ENCODE measurements at places on chromosomes 4 and X.

- no peak for DNase-seq
Observed at GRCh38 chr4:188976644-188977115, 837.4 kb downstream of the TRIML1 start.

DNA sequence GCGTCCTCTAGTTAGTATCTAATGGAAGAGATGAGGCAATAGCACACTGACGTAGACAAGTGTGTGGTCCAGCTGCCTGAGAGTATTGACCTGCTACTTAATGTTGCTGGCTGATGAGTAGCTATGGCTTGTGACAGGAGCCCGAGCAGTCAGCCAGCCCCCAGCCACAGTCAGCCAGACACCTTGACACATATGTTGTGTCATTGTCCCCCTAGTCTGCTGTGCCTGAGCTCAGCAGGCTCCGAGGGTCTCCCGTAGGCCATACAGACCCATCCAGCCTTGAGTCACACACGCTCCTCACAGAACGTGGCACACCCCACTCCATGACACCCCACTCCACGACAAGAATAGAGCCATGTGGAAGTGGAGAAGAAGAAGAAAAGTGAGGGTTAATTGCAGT is 362.1 kb downstream of the UNC5C start:
- no peak for DNase-seq

- no peak for DNase-seq
Observed at GRCh38 chrX:134963041-134963440, 27.8 kb upstream of the SMIM10 start.

- no peak for DNase-seq
Observed at GRCh38 chr4:174483792-174484191, 38.5 kb downstream of the HPGD start.

DNA sequence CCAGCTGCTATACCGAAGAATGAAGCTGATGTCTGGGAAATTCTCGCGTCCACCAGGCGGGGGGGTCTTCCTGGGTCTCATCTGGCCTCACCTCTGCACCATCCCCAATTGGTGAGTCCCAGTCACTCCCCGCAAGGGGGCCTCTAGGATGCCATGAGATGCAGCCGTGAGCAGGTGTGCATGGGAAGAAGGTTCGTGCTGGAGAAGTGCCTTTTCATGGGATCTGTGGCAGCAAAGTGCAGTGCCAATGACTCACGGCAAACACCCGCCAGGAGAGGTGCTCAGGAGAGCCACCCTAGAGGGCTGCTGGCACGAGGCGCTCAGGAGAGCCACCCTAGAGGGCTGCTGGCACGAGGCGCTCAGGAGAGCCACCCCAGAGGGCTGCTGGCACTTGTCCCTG is 55.1 kb downstream of the CPZ start:
- no peak for DNase-seq

DNA sequence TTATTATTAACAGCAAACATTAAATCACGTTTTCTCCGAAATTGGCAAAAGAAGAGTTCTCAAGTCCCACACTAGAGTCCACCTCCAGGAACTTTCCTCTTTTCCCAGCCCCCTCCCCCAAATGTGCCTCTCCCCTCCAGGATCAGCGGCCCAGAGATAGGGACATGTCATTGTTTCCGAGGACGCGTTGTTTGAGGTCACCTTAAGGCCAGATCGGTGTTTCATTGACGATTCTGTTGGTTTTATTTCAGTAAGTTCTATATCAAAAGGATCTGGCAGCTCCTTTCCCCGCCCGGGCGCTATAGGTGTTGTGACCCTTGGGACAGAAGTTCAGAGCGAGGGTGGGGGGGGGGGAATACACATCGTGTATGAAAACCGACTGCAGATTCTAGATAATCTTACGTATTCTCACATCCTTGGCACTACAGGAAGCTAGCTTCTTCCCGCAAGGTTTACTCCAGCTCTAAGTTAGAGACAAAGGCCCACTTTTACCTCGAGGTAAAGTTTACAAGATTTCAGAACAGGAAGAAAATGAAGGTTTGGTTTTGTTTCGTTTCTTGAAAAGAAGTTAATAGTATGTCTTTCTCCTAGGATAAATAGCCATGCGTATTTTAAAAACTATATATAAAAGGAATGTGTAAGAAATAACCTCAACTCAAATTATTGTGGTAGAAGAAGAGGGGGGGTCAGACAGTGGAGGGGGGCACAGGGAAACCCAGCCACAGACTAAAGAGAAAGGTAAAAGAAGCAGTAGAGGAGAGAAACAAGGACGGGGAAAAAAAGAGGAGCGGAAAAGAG is 739 bp upstream of the MSX1 start:
- DNase-seq, result no peak

DNA sequence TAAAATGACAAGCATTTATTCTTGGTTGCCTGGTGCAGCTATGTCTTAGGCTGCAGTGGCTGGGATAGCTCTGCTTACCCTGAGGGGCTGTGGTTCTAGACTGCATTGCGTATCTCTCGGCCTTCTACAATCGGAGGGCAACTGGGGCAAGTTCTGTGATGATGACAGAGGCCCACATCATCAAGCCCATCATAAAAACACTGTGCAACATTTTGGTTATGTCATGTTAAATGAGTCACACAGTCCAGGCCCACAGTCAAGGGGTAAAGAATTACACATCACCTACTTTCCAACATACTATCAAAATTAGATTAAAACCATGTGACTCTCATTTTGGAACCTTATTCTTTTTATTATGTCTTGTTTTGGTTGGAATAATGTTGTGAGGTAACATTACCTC is 120.2 kb upstream of the GUCY1A1 start:
- DNase-seq, result no peak

GRCh38 chr4:35052546-35052945 is 1191.8 kb downstream of the ARAP2 start:
- DNase-seq, result no peak

GRCh38 chrX:104370089-104370488 is 115.4 kb upstream of the ESX1 start:
- DNase-seq, result no peak

DNA sequence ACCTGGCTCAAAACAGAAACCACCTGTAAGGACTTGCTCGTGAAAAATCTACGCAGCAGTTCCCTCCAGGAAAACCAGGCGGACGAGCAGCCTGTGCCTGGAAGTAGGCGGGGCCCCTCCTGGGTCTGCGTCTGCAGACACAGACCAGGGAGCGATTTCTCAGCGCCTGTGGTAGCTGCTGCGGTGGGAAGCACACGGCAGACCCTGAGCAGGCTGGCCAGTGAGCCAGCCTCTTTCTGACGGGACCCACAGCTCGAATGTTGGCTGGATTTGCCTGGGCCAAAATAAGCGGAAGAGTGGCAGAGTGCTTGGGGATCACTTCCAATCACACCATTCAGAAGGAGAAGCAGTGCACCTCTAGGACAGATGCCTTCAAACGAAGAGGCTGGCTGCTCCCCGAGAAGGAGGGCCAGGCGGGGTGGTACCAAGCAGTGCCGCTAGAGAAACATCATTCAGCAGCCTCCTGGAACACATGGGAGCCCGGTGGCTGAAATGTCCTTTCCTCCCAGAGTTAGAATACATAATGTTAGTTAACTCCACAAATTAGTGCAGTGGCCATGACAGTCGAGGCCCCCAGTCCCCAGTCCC is 85.9 kb downstream of the GATB start:
- no peak for DNase-seq

GRCh38 chrX:16347968-16348670 is 180.8 kb downstream of the MAGEB17 start:
- DNase-seq, result no peak

GRCh38 chr4:10684631-10685030 is at the start of gene CLNK:
TSS of gene CLNK (minus strand) at chr4:10684768. CDS start at chr4:10667869, 16,899 bp downstream.
- DNase-seq, result no peak

- no peak for DNase-seq
Observed at GRCh38 chr4:1164040-1164439, 8.3 kb downstream of the SPON2 start.

DNA sequence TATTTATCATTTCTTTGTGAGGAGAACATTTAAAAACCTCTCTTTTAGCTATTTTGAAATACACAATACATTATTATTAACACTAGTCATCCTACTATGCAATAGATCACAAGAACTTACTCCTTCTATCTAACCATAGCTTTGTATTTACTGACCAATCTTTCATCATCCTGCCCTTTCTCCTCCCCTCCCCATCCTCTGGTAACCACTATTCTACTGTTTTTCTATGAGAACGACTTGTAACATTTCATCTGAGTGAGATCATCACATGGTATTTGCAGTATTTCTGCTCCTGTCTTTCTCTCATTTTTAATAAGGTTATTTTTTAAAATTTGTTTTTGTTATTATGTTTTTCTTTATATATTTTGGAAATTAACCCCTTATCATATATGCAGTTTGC is 331.8 kb downstream of the TEX13C start:
- DNase-seq, result no peak

GRCh38 chr4:122884499-122884898 is 37.9 kb downstream of the NUDT6 start:
- DNase-seq, result no peak

DNA sequence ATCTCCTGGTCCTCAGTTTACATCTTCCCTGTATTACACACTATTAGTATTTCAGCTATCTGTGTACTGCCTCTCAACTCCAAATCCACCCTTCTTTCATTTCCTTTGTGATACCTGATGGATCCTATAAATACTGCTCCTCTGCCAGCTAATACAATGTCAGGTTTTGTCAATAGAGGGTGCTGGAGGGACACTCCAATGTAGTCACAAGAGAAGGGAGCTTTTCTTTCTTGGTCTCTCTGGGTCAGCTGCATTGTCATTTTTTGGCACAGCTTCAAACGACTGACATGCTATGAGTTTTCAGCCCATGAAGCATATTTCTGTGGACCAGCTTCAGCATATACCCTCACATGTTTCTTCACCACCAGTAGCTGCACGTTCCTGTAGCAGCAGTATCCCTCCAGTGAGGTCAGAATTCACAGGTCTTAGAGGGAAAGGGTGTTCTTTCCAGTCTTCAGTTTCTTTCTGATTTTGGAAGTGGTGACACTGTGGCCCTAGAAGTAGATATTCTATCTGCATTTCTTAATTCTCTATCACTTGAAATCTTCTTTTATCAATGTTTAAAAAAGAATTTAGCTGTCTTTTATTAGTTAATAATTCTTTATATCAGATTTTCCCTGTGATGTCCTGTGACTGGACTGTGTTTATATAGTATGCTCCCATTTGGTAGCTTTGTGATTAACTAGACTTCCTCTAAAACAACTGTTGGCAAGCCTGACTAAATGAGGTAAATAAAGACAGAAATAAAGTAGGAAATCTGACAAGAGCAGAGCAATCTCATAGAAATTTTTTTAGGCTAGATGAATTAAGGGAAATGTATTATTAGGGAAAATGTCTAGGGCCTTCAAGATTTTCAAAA is 60.6 kb downstream of the GABRA2 start:
- no peak for DNase-seq

DNA sequence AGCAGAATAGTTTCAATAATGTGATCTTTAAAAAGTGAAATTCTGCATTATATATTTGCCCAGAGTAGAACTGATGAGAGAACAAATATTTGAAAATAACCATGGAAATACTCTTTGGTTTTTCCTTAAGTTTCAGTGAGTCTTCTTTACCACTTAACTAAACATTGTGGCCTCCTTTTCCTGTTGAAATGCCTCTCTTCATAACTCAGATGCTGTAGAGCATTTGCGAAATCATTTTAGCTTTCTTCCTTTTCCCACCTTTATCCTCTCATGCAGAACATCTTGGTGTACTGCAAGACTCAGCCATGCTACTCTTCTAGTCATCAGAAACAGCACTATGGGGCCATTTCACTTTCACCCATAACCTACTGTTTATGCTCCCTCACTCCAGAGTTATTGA is 48.2 kb downstream of the CASK start:
- DNase-seq, result no peak

GRCh38 chr4:89021684-89022083 is 35.3 kb downstream of the FAM13A start:
- no peak for DNase-seq

- DNase-seq, result no peak
Observed at GRCh38 chrX:133543654-133544053, 128.4 kb upstream of the GPC4 start.

DNA sequence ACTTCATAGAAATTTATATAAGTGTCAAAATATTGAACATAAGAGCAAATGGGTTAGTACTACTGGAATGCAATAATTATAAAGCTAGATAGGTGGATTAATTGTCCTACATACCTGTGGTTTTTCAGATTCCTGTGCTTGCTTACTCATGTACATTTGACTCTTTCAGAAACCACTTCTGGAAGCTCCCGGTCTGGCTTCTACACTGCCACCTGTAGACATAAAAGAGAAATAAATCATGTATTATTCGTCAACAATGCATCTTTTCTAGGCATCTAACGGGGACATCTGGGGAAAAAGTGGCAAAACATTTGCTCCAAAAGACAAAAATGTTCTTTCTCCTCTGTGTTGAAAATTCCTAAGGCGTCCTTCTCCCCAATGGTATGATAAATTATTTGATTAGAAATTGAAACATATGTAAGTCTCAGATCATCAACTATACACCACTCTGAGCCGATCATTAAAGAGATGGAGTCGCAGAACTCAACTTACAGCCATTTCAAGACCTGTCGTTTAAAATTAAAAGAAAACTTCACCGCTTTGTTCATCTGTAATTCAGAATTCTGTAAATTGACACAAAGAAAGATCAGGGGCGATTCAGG is 648.7 kb upstream of the DIPK2B start:
- DNase-seq, result no peak

DNA sequence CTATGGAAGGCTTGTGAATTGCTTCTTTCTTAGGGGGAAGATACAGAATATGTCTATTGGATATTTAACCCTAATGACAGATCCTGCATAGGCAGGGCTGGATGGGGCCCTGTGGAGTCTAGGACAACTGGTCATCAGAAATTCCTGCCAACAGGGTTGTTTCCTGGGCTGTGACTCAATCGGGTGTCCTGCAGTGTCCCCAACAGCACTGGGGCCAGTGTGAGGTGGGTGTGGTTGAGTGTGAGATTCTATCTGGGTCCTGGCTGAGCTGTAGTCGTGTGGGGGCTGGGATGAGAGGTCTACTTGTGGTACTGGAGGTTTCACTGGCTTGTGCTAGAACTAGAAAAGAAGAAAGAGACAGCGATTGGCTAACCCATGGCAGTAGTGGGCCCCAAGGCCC is 87.3 kb upstream of the WDR1 start:
- no peak for DNase-seq
